A549 (cell line): ENCODE measurements at places on chromosomes 5 and 9. TPM values are rescaled to one million over a fixed set of nuclear protein-coding genes. Genes with fewer than 3 reads are reported as not detected.

DNA sequence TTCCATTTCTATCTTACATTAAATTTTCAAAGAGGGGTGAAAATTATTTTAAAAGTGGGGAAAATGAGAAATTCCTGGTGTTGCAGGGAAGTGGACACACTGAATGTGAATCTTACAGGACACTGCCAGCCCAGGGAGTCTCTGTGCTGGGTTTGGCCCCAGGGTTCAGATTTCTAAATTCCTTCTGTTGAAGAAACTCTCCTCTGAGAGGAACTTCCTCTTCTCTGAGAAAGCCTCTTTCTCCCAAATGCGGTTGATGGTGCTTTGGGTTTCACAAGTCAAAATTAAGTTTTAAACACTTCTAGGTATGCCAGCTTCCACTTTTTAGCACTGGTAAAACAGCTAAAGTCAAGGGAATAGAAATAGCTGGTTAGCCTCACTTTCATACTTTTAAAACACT lies 317.9 kb upstream of the ITGA1 start:
- no peak for DNase-seq

DNA sequence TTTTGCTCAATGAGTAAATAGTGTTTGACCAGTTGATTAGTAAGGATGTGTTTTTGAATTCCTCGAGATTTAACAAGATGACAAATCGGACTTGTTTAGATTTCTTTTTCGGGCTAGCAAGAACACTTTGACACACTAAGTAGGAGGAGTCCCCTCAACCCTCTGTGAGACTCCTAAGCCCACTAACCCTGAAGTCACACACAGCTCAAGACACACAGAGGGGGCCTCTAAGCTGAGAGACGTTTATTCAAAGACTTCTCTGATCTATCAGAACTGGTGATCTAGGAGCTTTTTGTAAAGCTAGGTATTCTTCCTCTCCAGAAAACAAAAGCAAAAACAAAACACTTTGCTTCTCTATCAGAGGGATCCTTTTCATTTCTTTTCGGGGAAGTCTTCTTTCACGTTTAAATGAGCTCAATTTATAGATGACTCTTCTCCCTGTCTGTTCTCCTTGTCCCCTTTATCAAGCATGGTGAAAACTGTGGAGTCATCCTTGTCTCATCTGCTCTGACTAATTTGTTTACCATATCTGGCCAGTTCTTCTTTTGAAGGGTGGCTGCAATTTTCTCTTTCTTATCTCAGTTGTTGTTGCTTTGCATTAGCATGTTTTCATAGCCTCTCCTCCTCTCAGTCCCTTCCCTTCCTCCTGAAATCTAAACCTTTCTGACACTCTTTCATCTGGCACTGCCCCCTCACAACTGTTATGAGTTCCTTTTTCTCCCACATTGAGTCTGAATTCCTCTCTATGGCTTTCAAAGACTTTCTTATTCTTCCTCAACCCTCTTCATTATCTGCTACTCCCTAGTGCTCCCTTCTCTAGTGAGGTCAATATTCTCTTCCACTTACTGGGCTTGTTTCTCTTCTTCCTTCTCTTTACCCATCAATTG lies 68.5 kb upstream of the RAI14 start:
- DNase-seq: peak; percentile 80

GRCh38 chr5:134020188-134020587 lies 15.4 kb upstream of the VDAC1 start:
- DNase-seq: no peak

DNA sequence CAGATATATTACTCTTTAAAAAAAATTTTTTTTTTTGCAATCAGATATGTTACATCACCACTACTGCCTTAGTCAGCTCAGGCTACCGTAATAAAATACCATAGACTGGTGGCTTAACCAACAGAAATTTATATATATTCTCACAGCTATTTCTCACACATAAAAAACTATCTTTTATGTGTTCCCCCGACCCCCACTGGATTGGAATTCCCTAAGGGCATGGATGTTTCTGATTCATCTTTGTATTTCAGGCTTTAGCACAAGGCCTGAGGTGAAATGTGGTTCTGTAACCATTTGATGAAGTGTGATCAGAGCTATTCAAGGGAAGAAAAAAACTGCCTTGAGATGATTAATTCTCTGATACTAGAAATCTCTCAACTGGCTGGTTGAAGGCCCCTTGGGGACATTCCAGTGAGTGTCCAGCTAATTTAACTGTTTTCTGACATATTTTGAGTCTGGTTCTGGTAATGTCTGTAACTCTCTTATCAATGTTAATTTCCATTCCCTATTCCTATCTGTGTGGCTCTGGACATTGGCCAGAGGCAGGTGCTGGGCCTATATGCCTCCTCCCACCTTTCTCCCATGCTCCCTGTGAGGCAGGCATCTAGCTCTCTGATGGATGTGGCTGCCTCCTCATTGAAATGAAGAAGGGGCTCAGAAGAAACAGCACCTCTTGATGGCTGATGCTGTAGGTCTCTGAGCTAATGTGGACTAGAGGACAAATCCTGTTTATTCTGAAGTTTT lies 2.5 kb downstream of the CD14 start:
- DNase-seq: no peak

GRCh38 chr5:159947708-159948358 lies 31.6 kb downstream of the ADRA1B start:
- DNase-seq: no peak

DNA sequence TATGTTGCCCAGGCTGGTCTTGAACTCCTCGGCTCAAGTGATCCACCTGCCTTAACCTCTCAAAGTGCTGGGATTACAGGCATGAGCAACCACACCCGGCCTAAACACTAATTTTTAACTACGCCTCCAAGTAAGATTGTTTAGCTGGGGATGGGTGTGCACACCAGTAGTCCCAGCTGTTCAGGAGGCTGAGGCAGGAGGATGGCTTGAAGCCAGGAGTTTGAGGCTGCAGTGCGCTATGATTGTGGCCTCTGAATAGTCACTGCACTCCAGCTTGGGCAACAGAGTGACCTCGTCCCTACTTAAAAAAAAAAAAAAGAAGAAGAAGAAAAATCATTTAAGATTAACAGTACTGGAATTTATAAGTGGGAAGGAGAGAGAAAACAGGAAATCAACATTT lies 90.8 kb upstream of the NR5A1 start:
- DNase-seq: no peak

DNA sequence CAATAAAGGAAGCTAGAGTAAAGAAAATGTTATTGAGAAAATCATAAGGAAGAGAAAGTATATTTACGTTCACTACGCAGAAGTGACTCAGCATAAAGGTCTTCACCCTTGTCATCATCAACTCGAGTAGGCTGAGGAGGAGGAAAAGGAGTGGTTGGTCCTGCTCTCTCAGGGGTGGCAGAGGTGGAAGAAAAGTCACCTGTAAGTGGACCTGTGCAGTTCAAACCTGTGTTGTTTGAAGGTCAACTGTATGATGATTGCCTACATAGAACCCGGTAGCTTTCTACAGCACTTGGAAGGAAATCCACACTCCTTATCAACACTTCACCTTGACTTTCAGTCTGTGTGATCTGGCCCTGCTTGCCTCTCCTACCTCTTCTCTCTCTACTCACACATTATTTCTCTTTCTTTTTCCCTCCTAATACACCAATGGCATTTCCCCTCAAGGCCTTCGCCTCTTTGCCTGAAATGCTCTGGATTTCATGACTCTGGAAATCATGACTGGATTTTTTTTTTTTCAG lies 109.3 kb upstream of the CPEB4 start:
- no peak for DNase-seq

DNA sequence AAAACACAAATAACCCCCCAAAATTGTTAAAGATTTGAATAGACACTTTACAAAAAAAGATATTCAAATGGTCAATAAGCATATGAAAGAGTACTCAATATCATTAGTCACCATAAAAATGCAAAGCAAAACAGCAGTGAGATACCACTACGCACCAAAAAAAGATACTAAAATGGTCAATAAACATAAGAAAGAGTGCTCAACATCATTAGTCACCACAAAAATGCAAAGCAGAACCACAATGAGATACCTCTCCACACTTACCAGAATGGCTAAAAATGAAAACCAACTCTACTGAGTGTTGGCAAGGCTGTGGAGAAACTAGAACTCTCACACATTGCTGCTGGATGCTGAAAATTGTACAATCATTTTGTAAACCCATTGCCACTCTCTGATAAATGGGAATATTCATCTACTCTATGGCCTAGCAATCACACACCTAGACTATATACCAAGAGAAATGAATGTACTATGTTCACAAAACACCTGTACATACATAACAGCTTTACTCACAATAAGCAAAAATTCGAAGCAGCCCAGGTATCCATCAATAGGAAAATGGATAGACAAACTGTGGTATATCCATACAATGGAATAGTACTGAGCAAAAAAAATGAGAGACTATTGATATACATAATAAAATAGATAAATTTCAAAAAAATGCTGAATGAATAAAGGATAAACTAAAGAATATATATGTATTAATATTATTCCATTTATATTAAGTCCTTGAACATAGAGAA lies 205.0 kb upstream of the DAPK1 start:
- no peak for DNase-seq

- DNase-seq: no peak
Observed at GRCh38 chr5:154351566-154351965, 94.2 kb upstream of the SAP30L start.

DNA sequence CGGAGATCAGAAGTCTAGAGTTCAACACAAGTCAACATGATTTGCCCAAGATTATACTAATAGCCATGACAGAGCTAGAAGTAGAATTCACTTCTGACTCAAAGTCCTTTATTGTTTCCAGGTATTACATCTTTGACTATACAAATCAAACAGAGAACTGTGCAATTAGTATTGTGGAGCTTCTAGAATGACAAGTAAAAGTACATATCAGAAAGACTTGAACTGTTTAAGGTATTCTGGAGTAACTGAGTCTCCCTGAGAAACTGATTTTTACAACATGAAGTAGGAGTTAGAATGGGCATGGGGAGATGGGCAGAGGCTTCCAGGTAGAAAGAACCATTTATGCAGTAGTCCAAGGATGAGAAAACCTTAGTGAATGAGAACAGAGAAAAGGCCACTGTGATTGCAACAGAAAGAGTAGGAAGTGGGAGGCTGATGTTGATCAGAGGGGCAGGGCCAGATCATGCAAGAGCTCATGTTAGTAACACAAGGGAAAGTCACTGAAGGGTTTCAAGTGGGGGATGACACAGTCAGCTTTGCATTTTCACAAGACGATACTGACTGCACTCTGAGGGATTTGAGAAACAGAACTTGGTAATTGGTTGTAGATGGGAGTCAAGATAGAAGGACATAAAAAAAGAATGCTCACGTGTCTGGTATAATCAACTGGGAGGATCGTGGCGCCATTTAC lies 280.7 kb downstream of the RFX3 start:
- DNase-seq: no peak

DNA sequence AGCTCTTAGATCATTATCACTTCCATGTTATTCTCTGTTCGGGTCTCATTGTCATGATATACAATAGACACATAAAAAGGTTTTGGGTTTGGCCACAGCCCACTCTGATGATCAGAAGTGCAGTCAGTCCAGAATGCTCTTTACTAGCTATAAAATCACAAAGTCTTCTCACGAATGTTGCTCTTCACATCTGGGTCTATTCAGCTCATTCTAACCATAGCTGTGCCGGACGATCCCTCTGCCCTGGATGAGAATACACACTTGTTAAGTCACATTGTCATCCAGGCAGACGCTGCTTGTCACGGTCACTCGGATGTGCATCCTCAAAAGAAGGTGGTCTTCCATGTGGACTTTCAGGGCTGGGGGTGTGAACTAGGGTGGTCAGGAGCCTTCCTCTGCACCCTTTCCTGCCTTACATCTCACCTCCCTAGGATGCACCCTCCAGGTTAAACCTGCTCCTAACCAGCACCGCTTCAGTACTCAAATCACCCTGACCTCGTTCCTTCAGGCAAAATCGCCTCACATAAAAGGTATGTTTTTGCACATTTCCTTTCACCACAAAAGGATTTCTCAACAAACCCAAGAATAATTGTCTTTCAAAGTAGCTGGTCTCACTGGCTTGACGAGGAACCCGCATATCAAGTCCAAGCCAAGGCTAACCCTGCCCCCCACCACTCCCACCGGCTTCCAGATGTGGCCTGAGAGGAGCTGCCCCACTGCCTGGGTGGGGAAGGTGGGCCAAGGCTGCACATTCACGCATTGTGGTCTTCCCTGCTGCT lies 21.9 kb downstream of the ANKH start:
- DNase-seq: no peak

GRCh38 chr9:122159925-122160246 lies 178 bp downstream of the MORN5 start:
- DNase-seq: no peak

DNA sequence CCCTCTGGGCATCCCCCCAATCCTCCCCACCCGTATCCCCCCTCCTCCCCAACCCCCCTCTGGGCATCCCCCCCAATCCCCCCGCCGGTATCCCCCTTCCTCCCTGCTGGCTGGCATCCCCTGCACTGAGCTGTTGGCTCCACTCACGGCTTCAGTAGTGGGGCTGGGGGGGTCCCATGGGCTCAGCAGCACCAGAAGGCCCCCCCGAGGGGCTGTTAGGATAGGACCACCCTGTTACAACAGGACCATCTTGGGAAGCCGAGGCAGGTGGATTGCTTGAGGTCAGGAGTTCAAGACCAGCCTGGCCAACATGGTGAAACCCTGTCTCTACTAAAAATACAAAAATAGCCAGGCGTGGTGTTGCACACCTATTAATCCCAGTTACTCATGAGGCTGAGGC lies 42.4 kb downstream of the EXD3 start:
- DNase-seq: no peak

GRCh38 chr5:307306-307705 lies 14.2 kb upstream of the AHRR start:
- no peak for DNase-seq

DNA sequence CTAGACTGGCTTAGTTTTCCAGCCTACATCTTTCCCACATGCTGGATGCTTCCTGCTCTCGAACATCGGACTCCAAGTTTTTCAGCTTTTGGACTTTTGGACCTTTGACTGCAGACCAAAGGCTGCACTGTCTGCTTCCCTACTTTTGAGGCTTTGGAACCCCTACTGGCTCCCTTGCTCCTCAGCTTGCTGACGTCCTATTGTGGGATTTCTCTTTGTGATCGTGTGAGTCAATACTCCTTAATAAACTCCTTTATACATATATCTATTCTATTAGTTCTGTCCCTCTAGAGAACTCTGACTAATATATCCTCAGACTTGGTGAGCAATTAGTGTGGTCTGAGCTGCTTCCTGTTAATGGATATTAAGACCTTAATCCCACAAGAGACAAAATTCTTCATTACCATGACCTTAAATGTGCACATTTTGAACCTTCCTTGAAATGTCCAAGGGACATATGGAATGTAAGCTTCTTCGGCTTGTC lies 752.9 kb downstream of the CDH18 start:
- DNase-seq: no peak

Gene UIMC1
- polyA plus RNA-seq: 43.8 to 47.8 TPM (median 47.7 TPM) in 3 replicates

Gene CATSPER3
- polyA plus RNA-seq: 0.22 to 0.62 TPM (median 0.41 TPM) in 3 replicates

Gene ITGA2
- polyA plus RNA-seq: 8.5 to 9.7 TPM (median 9.3 TPM) in 3 replicates

Gene CDH9
- polyA plus RNA-seq: not detected in 3 replicates

Gene PCDHB13
- polyA plus RNA-seq: 0.05 to 0.08 TPM (median 0.08 TPM) in 3 replicates

Gene AGXT2
- not detected in 3 replicates for polyA plus RNA-seq

Gene PSIP1
- polyA plus RNA-seq: 79.8 to 86.4 TPM (median 84.2 TPM) in 3 replicates

Gene NANS
- polyA plus RNA-seq: 53.3 to 58.2 TPM (median 56.8 TPM) in 3 replicates

Gene CEMIP2
- polyA plus RNA-seq: 136 to 158 TPM (median 146 TPM) in 3 replicates
